Hepatic stellate cell (primary cell): ENCODE measurements at places on chromosomes 1 and 21.

GRCh38 chr1:182206626-182207239 lies 145.2 kb upstream of the ZNF648 start:
- no peak for DNase-seq

DNA sequence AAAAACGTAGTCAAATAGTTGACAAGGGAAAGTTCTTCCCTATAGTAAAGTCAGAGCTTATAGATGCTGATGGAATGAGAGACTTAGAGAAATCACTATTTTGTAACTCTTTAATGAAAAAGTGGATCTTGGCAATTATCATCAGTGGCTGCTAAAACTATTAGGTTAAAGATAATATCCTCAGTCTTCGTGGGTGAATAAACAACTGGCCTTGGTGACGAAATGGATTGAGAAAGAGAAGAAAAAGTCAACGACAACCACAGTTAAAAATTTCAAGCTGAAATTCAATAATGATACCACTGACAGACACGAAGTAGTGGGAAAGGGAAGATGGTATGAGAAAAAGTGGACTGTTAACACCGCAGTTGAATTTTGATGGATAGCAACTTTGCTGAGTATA lies 90.0 kb upstream of the GNG4 start:
- no peak for DNase-seq

- DNase-seq: no peak
Observed at GRCh38 chr1:203124011-203124410, 3.5 kb upstream of the ADORA1 start.

GRCh38 chr1:55402142-55402541 lies 187.0 kb upstream of the USP24 start:
- DNase-seq: peak; percentile 67

- DNase-seq: no peak
Observed at GRCh38 chr1:117670976-117671780, 65.3 kb downstream of the TENT5C start.

DNA sequence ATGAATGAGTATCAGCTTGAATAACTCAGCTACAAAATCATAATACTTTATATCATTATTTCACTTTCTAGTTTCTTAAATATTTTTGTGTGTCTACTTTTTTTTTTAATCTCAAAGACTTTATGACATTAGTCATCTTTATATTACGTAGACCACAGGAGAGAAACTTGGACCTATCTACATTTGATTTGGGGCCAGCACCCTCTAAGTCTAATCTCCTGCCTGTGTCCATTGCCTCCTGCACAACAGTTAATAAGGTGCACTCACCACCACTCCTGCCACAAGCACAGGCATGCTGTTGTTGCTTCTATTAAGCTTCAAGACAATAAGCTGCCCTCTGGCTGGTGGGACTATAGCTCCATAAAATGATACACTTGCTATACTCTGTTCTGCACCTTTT lies 70.4 kb downstream of the DIRAS3 start:
- no peak for DNase-seq

DNA sequence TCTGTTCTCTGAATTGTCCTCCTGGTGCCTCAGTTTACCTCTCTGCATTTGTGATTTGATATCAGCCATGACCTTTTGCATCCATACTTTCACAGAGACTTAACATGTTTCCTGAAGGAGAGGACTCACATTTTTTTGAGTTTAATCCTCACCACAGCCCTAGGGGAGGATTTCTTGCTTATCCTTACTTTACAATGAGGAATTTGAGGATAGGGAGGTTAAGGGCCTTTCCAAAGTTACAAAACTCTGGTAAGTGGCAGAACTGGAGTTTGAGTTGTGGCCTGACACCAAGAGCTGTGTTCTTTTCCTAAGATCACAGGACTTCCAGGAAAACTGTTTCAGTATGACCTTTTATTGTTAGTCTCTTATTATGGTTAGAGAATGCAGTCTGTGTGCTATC lies 34.2 kb downstream of the TNFRSF8 start:
- DNase-seq: no peak

DNA sequence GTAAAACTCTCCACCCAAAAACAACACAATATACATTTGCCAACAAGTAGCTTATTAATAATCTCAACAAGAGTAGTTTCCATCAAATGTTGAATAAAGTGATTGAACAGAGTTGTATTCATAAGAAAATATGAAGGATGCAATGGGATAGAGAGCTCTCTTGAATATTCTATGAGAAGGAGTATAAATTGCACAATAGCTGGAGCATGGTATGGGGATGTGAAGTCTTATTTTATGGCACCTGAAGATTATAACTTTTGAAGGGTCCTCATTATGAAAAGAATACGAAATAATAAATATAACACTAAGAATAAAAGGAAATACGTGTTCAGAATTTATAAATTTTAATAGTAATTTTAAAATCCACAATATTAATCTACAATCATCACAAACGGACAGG lies 1415.1 kb downstream of the KCNT2 start:
- DNase-seq: no peak

GRCh38 chr1:87180682-87181081 lies 148.0 kb upstream of the LMO4 start:
- DNase-seq: no peak

GRCh38 chr1:154584267-154584994 lies 16.9 kb downstream of the CHRNB2 start:
- DNase-seq: no peak

GRCh38 chr1:186390925-186391324 lies 15.3 kb downstream of the ODR4 start:
- no peak for DNase-seq

DNA sequence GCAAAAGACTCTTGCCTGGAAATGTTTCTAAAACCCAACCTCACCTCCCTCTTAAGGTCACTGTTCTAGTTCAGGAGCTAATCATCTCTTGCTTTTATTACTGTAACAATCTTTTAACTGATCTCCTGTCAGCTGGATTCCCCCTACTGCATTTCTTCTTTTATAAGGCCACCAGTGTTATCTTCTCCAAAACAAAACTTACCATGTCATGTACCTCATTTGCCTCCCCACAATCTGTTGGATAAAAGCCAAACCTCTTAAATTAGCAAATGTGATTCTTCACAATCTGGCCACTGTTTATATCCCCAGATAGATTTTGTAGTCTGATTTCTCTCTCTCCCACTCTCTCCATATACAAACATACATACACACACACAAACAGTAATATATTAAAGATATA lies 143.3 kb downstream of the DENND1B start:
- no peak for DNase-seq

- DNase-seq: no peak
Observed at GRCh38 chr1:170290276-170290675, 144.5 kb downstream of the NTMT2 start.

DNA sequence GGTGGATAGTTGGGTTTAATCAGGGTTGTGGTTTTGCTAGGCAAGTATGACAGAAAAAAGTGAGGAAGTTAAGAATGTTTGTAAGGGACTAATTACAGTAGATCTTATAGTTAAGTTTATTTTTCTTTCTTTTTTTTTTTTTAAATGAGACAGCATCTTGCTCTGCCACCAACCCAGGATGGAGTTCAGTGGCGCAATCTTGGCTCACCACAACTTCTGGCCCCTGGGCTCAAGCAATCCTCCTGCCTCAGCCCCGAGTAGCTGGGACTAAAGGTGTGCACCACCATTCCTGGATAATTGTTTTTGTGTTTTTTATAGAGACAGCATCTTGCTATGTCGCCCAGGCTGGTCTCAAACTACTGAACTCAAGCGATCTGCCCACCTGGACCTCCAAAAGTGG lies 41.7 kb downstream of the EYA3 start:
- no peak for DNase-seq

GRCh38 chr1:209845408-209845725 lies 17.6 kb downstream of the UTP25 start:
- no peak for DNase-seq

GRCh38 chr1:155086856-155087535 lies 8.4 kb downstream of the EFNA3 start:
- DNase-seq: no peak

DNA sequence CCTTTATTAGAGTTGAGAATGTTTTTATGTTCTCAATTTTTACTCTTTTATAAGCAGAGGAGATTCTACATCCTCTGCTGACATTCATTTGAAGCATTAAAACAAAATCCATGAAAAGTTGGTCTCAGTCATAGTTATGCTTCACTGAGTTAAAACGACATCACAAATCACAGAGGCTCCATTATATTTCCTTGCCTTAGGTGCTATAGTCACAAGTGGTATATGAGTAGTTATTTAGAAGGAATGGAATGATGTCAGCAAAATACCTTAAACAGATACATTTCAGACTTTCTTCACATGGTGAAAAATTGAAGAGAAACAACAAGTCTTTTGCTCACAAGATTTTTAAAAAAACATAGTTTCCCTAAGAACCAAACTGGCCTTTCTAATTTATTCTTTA lies 11.7 kb upstream of the METTL13 start:
- DNase-seq: no peak

GRCh38 chr1:12143631-12144155 lies 23.1 kb upstream of the TNFRSF1B start:
- DNase-seq: peak; percentile 98

DNA sequence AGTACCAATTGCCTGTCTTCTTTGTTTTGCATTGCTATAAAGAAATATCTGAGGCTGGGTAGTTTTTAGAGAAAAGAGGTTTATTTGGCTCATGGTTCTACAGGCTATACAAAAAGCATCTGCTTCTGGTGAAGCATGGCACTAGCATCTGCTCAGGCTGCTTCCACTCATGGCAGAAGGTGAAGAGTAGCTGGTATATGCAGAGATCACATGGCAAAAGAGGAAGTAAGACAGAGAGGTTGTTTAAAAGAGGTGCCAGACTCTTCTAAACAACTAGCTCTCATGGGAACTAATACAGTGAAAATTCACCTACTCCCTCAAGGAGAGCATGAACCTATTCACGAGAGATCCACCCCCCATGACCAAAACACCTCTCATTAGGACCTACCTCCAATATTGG lies 56.7 kb upstream of the GUCA2B start:
- DNase-seq: no peak

DNA sequence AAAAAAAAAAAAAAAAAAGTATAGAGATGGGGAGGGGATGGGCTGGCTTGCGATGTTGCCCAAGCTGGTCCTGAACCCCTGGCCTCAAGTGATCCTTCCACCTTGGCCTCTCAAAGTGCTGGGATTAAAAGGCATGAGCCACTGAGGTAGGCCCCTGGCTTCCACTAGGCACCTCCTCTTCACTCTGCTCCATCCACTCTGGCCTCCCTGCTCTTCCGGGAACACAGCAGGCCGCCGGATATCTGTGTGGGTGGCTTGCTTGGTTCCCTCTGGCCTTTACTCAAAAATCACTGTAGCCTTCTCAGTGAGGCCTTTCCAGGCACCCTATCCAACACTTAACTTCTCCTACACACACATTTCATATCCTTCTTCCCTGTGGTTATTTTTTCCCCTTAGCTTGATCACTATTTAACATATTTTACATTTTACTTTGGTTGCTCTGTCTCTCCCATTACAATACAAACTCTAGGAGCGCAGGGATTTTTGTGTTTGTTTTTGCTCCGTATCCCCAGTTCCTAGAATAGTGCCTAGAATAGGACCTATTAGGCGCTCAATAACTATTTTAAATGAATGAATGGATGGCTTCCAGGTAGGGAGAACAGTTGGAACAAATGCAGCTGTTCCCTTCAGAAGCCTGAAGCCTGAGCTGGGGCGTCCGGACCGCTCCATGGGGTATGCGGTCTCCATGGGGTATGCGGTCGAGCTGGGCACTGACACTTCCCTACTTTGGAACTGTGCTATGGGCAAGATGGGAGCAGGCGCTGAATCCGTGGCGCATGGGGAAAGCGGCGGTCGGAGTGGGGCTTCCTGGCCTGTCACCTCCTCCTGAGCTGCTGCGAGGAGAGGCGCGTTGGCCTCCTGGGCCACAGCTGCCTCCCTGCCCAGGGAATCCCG lies 46.7 kb downstream of the H3-3A start:
- no peak for DNase-seq

DNA sequence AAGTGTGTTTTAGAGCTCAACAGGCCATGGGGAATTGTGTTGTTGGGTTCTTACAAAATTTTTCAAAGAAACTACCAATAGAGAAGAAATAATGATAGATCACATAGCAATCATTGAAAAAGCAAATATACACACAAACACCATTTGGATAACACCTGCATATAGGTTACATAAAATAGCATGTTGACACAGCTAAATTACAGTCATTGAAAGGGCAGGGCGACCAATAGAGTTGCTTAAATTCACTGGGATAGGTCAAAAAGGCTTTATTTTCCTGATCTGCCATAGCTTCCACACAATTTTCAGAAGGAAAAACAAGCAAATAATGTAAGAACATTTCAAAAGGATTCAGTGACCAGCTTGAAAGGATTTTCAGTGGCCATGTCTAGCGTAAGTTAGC lies 57.9 kb upstream of the FGGY start:
- DNase-seq: no peak

GRCh38 chr1:29124366-29125236 lies 898 bp upstream of the TMEM200B start:
- DNase-seq: peak; percentile 94

- DNase-seq: no peak
Observed at GRCh38 chr21:39007532-39007931, 175.7 kb downstream of the PSMG1 start.

DNA sequence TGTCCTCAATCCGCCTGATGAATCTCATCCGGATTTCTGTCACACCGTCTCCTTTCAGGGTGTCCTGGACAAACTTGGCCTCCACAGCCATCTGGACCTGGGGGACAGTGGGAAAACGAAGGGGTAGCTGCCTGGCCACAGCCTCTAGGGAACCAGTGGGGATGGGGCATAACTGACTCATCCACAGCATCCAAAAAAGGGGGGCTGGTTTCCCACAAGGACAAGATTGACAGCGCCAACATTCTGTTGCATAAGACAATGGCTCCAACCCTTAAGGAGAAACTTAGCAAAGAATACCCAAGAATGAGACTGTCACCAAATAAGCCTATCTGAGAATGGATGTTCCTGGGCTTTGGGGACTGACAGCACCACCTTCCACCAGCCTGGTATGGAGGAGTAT lies 12.1 kb downstream of the TRAPPC3 start:
- DNase-seq: no peak
